Suppressor macrophage treated with lipopolysaccharide for 1 hour (primary cell): ENCODE measurements at places on chromosomes 13 and 19.

DNA sequence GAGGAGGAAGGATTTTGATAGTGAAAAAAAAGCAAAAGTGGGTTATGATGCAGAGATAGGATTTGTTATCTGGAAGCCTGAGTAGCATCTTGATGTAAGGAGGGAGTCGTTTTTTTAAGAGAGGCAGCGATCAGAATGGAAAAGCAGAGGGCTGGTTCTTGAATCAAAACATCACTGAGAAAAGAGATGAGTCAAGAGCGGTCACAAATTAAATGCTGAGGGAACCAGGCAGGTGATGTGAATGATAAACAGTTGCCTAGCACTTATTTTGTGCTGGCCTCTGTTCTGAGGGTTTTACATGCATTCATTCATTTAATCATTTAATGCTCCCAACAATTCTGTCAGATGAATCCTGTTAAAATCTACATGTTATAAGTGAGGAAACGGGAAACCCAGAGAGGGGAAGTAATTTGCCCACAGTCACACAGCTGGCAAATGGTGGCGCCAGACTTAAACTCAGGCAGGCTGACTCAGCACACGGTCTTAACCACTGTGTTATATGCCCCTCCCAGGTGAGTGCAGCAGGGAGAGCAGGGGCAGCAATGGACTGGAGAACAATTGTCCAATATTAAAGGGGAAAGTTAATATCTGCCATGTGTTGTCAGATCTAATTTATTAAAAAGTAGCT lies 21.4 kb downstream of the SIGLECL1 start:
- DNase-seq = peak; percentile 63

DNA sequence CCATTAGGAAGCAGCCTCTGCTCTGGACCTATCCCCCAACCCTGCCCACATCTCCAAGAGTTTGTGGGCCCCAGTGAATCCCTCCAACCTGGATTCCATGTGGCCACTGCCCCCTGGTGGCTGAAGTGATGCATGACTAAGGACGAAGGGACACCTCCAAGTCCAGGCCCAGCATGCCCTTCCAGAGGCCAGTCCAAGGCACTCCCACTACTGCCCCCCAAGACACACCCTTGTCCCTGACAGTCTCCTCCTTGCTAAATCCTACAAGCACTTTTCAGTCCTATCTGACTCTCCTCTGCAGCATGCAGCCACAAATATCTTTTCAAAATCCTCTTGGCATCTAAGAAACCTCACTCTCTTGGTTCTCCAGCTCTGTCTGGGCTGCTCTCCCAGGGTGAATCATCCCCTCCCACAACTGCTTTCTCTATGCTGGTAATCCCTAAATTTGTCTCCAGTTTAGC lies 33.0 kb downstream of the DEDD2 start:
- peak; percentile 87 for DNase-seq

GRCh38 chr19:1089891-1090290 lies 5.3 kb downstream of the POLR2E start:
- DNase-seq = no peak

GRCh38 chr13:113187263-113187669 lies 21.2 kb downstream of the PCID2 start:
- DNase-seq = peak; percentile 94

GRCh38 chr13:105441051-105441750 lies 1094.3 kb downstream of the EFNB2 start:
- no peak for DNase-seq

- DNase-seq = peak; percentile 8
Observed at GRCh38 chr19:12703046-12703445, 6.6 kb upstream of the FBXW9 start.

DNA sequence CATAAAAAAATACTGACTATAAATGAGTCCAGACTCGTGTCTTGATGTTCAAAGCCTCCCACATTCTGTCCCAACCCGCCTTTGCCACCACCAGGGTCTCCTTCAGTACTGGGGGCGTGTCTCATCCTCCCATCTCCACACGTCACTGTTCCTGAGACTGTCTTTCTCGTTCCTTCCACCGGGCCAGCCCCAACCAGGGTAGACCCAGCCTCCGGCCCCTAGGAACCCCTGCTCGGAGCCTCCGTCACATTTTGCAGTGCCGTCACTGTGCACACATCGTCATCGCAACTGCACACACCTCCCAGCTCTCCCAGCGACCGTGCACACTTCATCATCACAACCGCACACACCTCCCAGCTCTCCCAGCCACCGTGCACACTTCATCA lies 73.4 kb downstream of the SPACA7 start:
- DNase-seq = no peak

GRCh38 chr13:100521851-100522617 lies 66.6 kb downstream of the GGACT start:
- DNase-seq = no peak

GRCh38 chr13:50026788-50027473 lies 11.7 kb downstream of the KCNRG start:
- no peak for DNase-seq
